ENCODE measurements at places on chromosomes 1 and 21.
A peak's percentile ranks its signal among the peaks of the same experiment; 100 is the strongest.

- no peak for DNase-seq
Observed at GRCh38 chr21:20419772-20420171, 578.4 kb upstream of the NCAM2 start.

- no peak for DNase-seq
Observed at GRCh38 chr21:25062061-25062460, 545.2 kb downstream of the MRPL39 start.

DNA sequence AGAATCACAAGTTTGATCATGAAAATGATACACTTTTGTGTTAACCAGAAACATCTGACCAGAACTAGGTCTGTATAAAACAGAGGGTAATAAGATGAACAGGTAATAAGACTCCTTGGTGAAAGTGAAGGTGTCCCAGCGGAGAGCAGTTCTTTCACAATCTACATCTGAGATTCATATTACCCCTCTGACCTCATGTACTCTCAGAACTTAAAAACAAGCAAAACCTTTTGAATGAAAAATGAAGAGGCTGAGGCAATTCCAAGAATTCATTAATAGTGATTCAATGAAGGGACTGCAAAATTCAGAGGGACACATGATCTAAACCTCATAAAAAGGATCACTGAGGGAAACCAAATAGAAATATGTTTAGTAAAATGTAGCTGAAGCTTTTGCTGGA is 10.9 kb upstream of the MPZL1 start:
- no peak for DNase-seq

GRCh38 chr21:42781971-42782722 is 97.2 kb downstream of the WDR4 start:
- DNase-seq = no peak

- DNase-seq = no peak
Observed at GRCh38 chr1:54453509-54453908, 47.3 kb upstream of the SSBP3 start.

- DNase-seq = no peak
Observed at GRCh38 chr1:172390683-172391551, 29.6 kb upstream of the C1orf105 start.

DNA sequence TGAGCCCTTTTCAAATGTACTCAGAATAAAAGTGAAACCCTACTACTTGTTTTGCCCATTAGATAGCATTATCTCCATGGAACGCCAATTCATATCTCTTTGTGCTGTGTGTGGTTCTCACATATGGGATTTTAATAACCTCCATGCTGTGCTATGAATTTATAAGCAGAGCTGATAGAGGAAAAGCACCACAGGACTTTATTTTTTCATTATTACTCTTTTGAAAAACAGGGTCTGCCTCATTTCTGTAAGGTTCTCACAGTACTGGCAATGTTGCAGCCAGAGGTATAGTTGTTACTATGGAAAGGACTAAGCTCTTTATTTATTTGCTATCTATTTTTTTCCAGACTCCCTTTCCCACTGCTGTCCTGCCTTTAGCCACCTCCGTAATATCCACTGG is 313.7 kb downstream of the ST6GALNAC3 start:
- DNase-seq = no peak

DNA sequence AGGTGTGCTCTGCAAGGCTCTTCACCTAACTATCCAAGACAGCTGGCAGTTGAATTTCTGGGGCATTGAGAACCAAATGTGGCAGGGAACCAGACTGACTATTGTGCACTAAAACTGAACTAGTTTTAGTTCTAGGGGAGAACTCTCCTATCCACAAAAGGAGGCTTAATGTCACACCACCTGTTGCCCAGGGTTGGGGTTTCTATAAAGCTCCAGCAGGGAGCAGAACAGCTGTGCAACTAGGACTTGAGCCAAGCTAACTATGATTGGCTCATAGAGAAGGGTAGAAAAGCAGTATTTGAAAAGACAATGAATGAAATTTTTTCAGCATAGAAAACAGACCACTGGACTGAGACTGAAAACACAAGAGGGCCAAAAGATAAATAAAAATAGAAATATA is 53.3 kb upstream of the FGGY start:
- no peak for DNase-seq

- DNase-seq = no peak
Observed at GRCh38 chr1:85024736-85025135, 23.6 kb downstream of the MCOLN3 start.

DNA sequence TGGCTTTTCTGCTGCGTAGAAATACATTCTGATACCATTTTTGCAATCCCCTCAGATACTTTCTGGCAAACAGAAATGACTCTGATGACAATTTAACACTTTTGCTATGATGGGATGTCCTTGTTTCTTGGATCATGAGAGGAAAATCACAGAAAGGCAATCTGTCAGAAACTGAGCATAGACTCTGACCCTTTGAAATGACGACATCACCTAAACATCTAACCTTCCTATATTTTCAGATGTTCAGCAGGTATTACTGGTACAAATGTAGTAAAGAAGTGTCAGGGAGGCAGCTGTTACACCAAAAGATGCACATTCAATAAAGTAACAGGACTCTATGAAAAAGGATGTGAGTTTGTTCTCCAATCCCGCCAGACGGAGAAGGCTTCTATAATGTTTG is 13.2 kb downstream of the CLCA1 start:
- no peak for DNase-seq

GRCh38 chr1:162141281-162142054 is 72.0 kb downstream of the NOS1AP start:
- no peak for DNase-seq

DNA sequence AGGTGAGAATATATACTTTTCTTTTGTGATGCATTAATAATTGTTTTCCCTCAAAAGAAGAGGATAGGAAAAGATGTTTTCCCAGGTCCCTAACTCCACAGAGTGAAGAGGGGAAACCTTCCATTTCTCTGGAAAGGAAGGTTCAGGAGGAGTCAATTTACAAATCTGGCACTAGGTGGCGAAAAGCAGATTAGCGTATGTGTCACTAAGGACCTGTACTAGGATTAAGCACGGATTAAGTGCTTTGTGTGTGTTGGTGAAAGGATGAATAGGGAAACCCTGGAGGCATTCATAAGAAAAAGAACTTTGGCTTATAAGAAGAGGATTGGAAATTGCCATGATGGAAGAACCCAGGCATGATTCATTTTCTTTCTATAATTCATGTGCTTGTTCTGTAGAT is 410.1 kb upstream of the PLXNA2 start:
- DNase-seq = no peak

DNA sequence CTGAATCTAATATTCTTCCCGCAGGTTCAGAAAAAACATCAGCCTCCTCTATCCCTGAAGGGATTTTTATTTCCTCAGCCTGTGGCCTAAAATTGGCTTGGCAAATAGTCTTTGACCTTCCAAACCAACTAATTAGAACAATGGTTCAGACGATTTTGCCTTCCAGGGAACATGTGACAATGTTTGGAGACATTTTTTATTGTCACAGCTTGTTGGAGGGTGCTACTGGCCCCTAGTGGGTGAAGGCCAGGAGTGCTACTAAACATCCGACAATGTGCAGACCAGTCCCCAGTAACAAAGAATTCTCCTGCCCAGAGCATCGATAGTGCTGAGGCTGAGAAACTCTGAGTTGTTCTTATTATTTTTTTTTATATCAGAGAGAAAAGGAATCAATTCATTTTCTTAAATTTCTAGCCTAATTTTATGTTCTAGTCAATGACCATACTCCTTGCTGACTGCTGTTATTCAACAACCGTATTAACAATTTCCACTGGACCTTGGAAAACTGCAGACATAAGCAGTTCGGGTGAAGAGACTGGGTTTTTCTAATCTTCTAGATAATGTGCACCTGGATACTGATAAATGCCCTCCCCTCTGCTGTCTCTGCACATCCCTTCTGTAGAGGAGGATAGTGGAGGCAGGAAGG is 280.7 kb downstream of the LMX1A start:
- DNase-seq = no peak

DNA sequence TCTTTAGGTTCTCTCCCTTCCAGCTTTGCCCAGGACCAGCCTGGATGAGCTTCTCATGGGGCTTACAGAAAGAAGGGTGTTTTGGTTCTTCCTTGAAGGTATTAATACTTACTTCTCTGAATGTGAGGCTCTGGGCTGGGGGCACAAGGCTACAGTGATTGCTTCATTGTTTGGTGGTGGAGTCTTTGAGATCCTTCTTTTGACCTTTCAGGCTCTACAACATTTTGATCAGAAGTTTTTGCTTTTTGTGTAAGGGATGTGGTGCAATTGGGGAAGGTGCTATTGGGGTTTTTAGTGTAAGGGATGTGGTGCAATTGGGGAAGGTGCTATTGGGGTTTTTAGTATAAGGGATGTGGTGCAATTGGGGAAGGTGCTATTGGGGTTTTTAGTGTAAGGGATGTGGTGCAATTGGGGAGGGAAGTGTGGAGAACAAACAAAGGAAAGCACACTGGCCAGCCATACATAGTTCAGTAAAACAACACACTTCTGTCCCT is 103.6 kb upstream of the IVNS1ABP start:
- peak; percentile 64 for DNase-seq

GRCh38 chr1:18015719-18016118 is 91.9 kb upstream of the IGSF21 start:
- no peak for DNase-seq

GRCh38 chr1:150552128-150552910 is 3.1 kb downstream of the ADAMTSL4 start:
- DNase-seq = no peak

Data from CD4-positive, alpha-beta T cell treated with Interleukin-15 for 4 hours (primary cell).